ENCODE measurements at places on chromosomes 3 and 15.
A peak's percentile ranks its signal among the peaks of the same experiment; 100 is the strongest.

- DNase-seq, result no peak
These were observed 175.7 kb upstream of the MDFIC2 start for GRCh38 chr3:70488131-70488530.

DNA sequence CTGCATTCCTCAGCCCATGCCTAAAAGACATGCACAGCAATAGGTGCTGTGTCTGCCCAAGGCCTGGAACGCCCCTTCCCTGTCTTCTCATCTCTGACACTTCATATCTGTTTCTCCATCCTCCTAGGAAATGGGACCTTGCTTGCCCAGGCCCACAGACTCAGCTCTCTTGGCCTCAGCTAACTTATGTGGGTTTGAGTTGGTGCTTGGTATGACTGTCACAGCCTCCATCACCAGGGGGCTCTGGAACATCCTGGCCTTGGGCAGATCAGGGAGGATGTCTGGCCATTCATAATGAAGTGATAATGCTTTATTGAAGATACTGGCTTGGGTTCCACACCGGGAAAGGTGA lies 156.7 kb upstream of the SMAD3 start:
- no peak for DNase-seq

GRCh38 chr3:22334996-22335395 lies 584.0 kb upstream of the ZNF385D start:
- no peak for DNase-seq

GRCh38 chr15:101025896-101026631 lies 106.9 kb downstream of the LRRK1 start:
- DNase-seq, result no peak

GRCh38 chr3:29332195-29332637 lies 51.3 kb downstream of the RBMS3 start:
- DNase-seq, result peak; percentile 38
